Kidney capillary endothelial cell (primary cell): ENCODE measurements at places on chromosomes 6 and 20.

DNA sequence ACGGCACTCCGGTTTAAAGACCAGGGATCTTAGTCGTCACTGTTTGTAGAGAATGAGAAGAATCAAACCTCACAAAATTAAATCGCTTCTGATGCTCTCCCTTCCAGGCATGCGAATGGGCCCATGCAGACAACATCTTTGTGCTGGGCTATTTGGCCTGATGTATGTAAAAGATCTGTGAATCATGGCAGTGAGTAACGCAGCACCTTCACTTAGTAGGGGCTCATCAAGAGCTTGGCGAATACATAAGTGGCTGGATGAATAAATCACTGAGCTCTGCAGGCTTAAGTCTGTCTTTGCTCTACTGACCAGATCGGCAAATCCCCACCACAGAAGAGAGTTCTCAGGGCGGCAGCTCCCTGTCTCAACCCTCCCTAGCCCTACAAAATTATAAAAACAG lies 44.8 kb upstream of the AFDN start:
- DNase-seq, result no peak

GRCh38 chr6:126605089-126605488 lies 265.2 kb downstream of the CENPW start:
- no peak for DNase-seq

GRCh38 chr6:53696341-53696740 lies 30.8 kb upstream of the KLHL31 start:
- no peak for DNase-seq

- no peak for DNase-seq
These were observed 210.3 kb downstream of the RFPL4B start for GRCh38 chr6:112557435-112557834.

GRCh38 chr6:83114164-83114563 lies 46.7 kb downstream of the DOP1A start:
- DNase-seq, result no peak

DNA sequence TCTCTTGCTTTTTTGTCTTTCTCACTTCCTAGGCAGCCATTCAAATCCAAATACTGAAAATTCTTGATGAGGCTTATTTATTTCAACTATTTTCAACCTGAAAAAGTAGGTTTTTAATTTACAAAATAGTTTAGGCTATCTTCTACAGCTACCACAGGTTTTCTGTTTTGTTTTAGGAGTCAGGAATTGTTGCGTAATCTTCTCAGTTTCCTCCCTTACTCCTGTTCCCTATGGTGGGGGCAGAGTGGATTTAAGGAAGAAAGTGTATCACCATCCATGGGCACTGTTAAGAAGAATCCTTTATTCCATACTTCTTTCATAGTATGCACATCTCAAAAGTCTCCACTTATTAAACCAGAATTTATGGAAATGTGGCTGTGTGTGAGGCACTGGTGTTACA lies 182.4 kb downstream of the KHDC1L start:
- no peak for DNase-seq

GRCh38 chr6:163826629-163827028 lies 412.1 kb downstream of the QKI start:
- DNase-seq, result no peak

- DNase-seq, result no peak
These were observed 21.1 kb downstream of the TMEM74B start for GRCh38 chr20:1163653-1164052.

- DNase-seq, result no peak
These were observed 191.3 kb downstream of the ESR1 start for GRCh38 chr6:151998784-151999183.
